ENCODE measurements at places on chromosomes 16 and 17. TPM values are rescaled to one million over a fixed set of nuclear protein-coding genes. Genes with fewer than 3 reads are reported as not detected.

KRTAP1-4 gene
- not detected for total RNA-seq

NOD2 gene
- 0.40 TPM for total RNA-seq

KCTD11 gene
- total RNA-seq = 9.6 TPM

GSE1 gene
- total RNA-seq = 56.4 TPM

GAST gene
- not detected for total RNA-seq

DNAH2 gene
- total RNA-seq = 0.16 TPM

PRAC1 gene
- not detected for total RNA-seq

NPIPA8 gene
- 0.46 TPM for total RNA-seq

PRSS33 gene
- not detected for total RNA-seq

STARD3 gene
- 21.9 TPM for total RNA-seq

NUDT16L1 gene
- total RNA-seq = 43.7 TPM
